ENCODE measurements at places on chromosomes 3 and 15.
A peak's percentile ranks its signal among the peaks of the same experiment; 100 is the strongest.

DNA sequence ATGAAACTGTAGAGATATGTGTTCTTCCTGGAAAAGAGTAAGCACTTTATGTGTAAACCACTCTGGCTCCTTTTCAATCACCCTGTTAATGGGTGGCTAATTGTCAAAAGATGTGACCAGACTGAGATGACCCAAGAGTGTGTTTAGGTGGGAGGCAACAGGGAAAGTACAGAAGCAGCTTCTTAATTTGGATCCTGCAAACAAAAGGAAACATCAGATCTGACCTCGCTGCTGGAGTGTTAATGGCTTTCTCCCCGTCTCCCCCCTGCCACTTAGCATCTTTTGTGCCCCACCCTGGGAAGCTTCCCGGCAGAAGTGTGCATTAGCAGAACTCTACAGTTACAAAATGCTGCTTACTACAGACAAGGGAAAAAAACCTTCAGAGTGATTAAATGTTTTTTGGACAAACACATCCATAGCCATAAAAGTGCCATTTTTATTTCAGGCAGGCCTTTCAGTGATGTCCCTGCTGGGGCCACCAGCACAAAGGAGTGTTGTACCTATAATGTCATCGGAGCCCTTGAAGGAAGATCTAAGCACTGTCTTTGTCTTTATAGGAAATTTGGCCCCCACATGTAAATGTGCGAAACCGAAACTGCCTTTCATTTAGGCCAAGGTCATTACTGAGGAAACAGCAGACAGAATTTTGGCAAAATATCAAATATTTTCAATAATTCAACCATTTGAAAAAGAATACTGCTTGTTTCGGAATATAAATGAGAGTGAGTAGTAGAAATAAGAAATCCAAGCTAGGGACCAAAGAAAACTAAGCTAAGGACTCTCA, 311.0 kb downstream of the WDR72 start:
- DNase-seq, result no peak

- DNase-seq, result no peak
These were observed 672.7 kb upstream of the NAALADL2 start for GRCh38 chr3:174186377-174186989.

DNA sequence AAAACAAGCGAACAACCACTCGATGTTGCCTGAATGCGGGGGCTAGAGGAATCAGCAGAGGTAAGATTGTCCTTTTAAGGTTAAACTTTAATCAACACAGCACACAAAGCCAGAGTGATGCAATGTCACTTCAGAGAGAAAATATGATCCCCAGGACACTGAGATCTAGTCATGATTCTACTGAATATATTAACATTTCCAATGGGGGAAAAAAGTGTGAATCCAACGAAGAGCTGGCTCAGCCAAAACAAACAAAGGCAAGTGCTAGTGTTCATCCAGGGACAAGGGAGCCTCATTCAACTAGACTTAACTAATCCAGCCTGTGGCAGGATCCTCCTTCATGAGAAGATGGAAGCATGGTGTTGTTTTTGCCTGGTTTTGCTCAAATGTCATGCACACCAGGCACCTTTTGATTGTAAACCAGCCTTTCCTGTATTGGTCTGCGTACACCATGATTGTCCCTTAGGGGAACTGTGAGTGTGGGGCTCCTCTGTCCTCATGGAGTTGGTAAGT, 35.8 kb downstream of the SCG5 start:
- DNase-seq, result no peak

GRCh38 chr3:140247775-140248174, 312.8 kb downstream of the CLSTN2 start:
- DNase-seq, result no peak

GRCh38 chr3:124033360-124034015, 41.6 kb upstream of the ROPN1 start:
- no peak for DNase-seq

GRCh38 chr15:68196445-68197169, 8.5 kb downstream of the CALML4 start:
- peak; percentile 15 for DNase-seq

- DNase-seq, result no peak
These were observed 39.9 kb downstream of the C3orf80 start for GRCh38 chr3:160265088-160265487.

GRCh38 chr15:89002281-89002761, 85.9 kb upstream of the ABHD2 start:
- DNase-seq, result peak; percentile 68

GRCh38 chr3:101466465-101467309, 46.3 kb downstream of the SENP7 start:
- DNase-seq, result no peak

GRCh38 chr3:47578691-47579632, at the start of gene CSPG5:
Gene CSPG5 (minus strand): TSS chr3:47578865. CDS start chr3:47578693, 172 bp downstream.
- DNase-seq, result peak; percentile 85

DNA sequence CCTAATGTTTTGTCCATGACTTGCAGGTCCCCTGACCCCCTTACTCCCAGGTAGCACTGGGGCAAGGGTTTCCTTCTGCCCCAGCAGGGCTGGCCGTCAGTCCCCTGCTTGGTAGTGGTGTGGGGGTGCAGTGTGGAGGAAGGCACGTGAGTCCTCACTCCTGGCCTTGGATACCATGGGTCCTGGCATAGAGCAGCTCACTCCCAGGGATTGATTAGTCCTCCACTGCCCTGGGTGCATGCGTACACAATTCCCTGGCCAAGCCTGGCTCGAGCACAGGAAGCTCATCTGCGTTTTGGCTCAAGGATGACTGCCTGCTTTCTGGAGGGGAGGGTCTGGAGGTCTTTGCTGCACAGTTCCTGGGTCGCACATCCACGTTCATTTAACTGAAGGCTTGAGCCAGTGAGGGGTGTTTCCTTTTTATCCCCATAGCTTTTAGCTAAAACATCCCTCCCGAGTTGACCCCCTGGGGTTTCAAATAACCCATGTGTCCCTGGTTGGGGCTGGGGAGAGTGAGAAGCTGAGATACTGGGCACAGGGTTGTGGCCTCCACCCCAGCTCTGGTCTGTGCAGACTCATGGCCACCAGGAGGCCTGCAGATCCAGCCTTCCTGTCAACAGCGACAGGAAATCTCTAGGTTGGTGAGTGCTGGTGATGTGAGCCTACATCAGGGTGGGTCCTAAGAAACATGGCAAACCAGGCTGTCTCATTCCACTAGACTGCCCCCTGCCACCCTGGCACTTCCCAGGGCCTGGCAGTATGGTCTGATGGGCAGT, 11.5 kb downstream of the HEMK1 start:
- DNase-seq, result no peak

DNA sequence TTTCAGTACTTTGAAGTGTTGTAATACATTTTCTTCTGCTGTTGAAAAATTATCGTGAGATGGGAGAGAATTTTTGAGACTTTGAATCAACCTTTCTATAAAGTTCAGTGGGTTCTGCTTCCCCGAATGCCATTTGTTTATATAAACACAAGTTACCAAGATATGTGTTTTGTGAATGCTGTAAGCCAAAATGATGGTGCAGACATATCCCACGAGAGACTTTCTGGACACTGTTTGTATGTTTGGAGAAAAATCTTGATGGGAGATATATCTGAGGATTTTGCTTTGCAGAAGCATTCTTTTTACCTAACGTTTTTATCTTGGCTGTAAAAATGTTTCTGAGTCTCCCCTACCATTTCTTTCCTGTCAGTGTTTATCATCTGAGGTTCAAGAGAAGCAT, 526.6 kb upstream of the ZNF717 start:
- DNase-seq, result no peak

DNA sequence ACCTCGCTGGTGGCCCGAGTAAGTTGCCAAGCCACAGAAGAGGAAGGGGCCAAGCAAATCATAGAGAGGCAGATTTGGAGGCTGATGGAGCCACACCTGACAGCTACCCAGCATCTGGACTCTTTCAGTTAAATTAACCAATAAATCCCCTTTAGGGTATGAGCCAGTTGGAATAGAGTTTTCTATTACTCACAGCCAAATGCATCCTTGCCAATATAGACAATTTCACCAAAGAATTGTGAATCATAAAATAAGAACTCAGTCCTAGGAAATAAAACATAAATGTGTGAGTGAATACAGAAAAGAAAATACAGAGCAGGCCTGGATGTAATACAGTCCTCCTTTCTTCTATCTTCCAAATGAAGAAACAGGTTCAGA, 161.6 kb upstream of the ANKRD28 start:
- no peak for DNase-seq

- no peak for DNase-seq
These were observed 349.5 kb upstream of the POU1F1 start for GRCh38 chr3:87625876-87626275.

DNA sequence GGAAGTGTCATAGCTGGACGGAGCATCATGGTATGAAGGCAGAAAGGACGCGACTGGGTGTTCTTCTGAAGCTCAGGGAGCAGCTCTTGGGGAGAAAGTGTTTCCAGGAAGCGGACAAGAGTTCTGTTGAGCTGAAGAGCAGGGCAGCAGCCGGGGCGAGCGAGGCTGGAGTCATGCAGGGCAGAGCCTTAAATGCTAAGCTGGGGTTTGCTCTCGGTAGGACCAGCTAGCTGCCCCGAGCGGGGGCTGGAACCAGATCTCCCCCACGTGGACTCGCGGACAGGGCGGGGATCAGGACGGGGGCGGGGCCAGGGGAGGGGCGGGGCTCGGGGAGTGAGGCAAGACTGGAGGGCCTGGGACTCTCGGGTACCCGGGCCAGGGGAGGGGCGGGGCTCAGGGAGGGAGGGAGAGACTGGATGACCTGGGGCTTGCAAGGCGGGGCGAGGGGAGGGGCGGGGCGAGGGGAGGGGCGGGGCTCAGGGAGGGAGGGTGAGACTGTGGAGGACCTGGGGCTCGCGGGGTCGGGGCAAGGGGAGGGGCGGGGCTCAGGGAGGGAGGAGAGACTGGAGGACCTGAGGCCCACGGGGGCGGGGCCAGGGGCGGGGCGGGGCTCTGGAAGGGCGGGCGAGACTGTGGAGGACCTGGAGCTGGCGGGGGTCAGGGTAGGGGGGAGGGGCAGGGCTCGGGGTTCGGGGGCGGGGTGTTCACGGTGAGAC, 461 bp upstream of the FAH start:
- DNase-seq, result peak; percentile 99

- DNase-seq, result no peak
These were observed 160.0 kb upstream of the WNT5A start for GRCh38 chr3:55647063-55647462.

GRCh38 chr3:3170998-3171397, 8.5 kb downstream of the CRBN start:
- DNase-seq, result peak; percentile 15

DNA sequence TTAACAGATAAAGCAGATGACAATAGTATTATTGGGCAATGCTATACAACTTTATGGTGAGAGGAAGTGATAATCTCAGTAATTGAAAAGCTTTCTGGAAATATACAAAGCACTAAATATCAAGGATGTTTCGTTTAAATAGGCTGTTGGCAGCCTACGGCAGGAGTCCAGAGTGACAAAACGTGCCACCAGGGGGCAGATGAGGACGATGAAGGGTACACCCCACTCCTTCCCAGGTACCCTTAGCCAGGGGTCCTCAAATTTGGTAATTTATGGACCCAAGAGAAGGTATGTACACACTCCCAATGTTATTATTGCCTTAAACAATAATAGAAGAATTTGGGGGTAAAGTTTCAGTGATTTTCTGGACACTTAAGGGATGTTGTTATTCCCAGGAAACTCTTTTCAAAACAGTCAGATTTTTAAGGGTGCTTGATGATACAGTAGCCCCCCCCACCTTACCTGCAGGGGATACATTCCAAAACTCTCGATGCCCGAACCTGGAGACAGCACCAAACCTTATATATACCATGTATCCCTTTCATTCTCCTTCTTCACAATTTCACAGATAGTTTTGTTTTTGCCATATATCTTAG, 1.4 kb upstream of the MAGEL2 start:
- peak; percentile 60 for DNase-seq

GRCh38 chr15:96783746-96784145, 453.2 kb downstream of the NR2F2 start:
- no peak for DNase-seq

- DNase-seq, result no peak
These were observed 11.8 kb downstream of the OXSR1 start for GRCh38 chr3:38177181-38177580.

DNA sequence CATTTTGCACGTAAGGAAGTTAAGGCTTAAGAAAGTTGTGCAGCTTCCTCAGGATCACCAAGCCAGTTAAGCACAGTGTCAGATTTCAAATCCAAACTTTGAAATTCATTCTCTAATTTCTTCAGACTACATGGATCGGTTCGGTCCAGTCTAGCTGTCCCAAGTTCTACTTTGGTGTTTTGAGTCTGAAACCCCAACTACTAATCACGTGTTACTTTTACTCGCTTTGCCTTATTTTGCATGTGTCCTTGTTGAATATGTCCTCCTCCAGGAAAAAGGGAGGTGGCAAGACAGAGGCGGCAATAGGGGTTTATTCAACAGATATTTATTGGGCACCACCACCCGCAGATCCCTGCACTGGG, 522 bp upstream of the GXYLT2 start:
- DNase-seq, result no peak

DNA sequence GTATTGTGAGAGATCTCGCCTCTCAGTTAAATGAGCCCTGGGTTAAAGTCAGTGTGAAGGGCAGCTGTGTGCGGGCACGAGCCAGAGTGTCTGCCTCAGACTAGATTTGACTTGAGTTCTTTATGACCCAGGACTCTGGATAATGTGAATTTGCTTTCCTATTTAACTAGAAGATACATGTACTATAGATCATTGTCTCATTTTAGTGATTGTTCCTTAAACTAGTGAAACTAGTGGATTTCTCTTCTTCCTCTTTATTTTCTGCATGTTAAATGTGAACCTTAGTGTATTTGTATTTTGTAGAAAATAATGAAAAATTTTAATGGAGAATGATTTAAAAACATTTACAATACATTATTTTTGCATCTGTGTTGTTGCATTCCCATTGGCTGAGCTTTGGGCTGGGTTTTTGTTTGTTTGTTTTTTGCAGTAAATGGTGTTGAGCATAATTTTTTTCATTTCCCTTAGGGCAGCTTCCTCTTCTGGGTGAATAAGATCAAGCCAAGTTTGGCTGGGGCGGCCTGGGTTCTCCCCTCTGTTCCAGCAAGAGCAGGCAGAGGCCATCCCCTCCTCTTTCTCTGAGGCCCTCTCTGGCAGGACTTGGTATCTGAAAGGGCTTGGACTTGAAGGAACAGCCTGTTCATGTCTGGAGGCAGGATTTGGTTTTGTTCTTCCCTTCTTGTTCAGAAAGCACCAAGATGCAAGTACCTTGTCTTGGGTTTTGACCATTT, 15.0 kb downstream of the GCSAM start:
- no peak for DNase-seq

DNA sequence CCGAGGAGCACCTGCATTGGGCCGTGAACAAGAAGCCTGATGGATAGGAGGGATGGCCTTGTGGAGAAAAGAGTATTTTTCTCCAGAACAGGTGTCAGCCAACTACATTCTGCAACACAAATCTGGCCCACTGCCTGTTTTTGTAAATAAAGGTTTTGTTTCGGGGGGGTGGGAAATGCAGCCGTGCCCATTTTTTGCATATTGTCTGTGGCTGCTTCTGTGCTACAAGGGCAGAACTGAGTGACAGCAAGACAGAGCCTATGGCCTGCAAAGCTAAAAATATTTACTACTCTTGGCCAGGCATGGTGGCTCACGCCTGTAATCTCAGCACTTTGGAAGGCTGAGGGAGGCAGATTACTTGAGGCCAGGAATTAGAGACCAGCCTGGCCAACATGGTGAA, 95.9 kb upstream of the AKAP13 start:
- DNase-seq, result no peak

GRCh38 chr3:45145223-45145622, 955 bp downstream of the CDCP1 start:
- peak; percentile 28 for DNase-seq
